ENCODE measurements at places on chromosomes 7 and 10.
A peak's percentile ranks its signal among the peaks of the same experiment; 100 is the strongest.

DNA sequence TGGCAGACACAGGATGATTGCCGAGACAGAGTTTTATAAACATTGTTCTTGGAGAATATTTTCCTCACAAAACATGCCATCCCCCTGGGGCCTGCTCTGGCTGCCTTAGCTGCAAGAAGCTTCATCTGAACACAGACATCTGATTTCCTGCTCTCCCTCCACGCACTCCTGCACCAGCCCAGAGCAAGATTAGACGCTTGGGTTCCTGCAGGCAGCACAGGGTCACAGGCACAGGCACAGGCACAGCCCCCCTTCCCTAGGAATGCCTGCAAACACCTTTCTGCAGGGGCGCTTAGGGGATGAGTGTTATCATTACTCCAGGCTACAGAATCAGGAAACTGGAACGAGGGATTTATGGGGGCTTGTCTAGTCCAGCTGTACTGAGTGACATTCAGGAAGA is 450.3 kb downstream of the GRID1 start:
- DNase-seq: no peak

- peak; percentile 11 for DNase-seq
Measured at GRCh38 chr7:93890041-93890463, 501 bp downstream of the TFPI2 start.

- DNase-seq: no peak
Measured at GRCh38 chr7:54109501-54109900, 432.7 kb upstream of the VSTM2A start.

DNA sequence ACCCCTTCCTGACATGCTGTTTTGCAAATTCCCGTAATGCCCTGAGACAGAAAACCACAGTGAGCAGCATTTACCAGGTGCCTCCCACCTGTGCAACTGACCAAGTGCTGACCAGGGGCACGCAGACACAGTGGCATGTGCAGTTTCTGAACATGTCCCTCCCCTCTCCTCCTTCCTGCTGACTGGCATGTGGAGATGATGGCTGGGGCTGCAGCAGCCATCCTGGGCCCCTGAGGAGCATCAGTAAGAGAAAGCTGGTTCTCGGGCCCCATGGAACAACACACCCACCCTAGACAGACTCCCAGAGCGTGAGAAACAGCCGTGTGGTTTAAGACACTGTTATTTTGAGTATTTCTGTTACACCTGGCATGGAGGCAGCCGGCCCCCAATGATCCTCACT is 66.2 kb upstream of the PDGFA start:
- DNase-seq: no peak

GRCh38 chr7:6026820-6027311 is 4.3 kb upstream of the ANKRD61 start:
- no peak for DNase-seq

GRCh38 chr10:3975016-3975415 is 190.0 kb upstream of the KLF6 start:
- no peak for DNase-seq

- DNase-seq: no peak
Measured at GRCh38 chr7:141737118-141737835, 881 bp upstream of the SSBP1 start.

Data from mucosa of gallbladder (tissue), 1 donor.